Stimulated activated CD4-positive, alpha-beta T cell treated with anti-CD3 and anti-CD28 coated beads, Interleukin-12 subunit alpha, Interleukin-12 subunit beta, amount 100 ng/mL, for 24 hours (primary cell): ENCODE measurements at places on chromosomes 4 and X.

DNA sequence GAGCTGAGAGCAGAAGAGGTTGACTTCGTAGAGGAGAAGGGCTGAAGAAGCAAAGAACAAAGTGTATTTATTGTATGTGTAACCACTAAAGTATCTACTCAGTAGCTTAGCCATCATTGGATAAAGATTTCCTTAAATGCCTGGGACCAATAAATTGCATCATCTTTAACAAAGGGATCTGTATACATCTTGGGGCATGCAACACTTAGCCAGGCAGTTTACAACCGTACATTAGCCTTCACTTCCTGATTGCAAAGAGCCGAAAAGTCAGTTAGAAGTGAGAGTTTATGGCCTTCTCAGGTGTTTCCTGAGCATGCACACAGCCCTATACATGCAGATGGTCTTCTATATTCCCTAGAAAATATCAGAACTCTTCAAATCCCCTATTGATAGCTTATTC lies 68.0 kb upstream of the MAGED1 start:
- no peak for DNase-seq

GRCh38 chrX:41705680-41706374 lies 17.1 kb downstream of the GPR34 start:
- DNase-seq: no peak

- DNase-seq: no peak
Observed at GRCh38 chr4:137420901-137421396, 111.3 kb downstream of the PCDH18 start.

- DNase-seq: no peak
Observed at GRCh38 chrX:68660746-68661145, 13.3 kb downstream of the STARD8 start.
